AG09319 (cell line): ENCODE measurements at places on chromosomes 2 and 18.

GRCh38 chr2:40244251-40244650 is 207.6 kb downstream of the SLC8A1 start:
- no peak for DNase-seq

GRCh38 chr2:172234716-172235691 is 132.3 kb upstream of the DLX2 start:
- no peak for DNase-seq

- no peak for DNase-seq
These were observed 3.6 kb downstream of the ACP1 start for GRCh38 chr2:268323-268722.

GRCh38 chr2:161135951-161136593 is 24.2 kb upstream of the TANK start:
- no peak for DNase-seq

DNA sequence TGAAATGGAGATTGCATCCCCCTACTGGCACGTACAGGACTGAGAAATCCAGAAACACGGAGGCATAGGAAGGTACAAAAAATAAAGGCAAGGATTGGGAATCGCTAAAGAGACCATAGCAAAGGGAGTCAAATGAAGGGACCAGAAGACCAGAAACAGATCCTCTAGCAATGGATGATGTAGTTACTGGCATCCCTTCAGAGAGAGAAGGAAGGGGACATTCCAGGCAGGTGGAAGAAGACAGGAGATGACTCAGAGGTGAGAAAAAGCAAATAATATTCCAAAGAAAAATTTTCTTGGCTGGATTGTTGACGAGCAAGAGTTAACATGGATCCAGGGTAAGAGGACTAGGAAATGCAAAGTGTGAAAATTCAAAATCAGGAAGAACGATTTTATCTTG is 78.4 kb upstream of the FZD7 start:
- no peak for DNase-seq

DNA sequence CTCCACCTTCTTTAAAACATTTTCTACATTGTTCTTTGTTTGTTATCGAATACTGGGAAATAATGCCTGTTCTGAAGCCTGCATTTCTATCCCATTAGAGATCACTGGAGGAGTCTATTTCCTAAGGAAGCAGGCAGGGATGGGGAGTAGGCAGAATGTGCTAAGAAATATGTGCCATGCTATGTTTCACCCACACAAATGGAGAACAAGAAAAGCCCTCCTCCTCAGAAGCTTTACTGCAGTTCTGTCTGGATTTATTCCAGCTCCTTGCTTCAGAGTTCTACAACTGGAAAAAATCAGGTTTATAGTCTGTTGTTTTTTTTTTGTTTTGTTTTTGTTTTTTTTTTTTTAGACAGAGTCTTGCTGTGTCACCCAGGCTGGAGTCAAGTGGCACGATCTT is 825.1 kb downstream of the SLC4A3 start:
- DNase-seq = no peak

- no peak for DNase-seq
These were observed 1396.3 kb upstream of the CELF4 start for GRCh38 chr18:38961880-38962279.

- no peak for DNase-seq
These were observed 59.4 kb downstream of the ADD2 start for GRCh38 chr2:70708376-70709199.

DNA sequence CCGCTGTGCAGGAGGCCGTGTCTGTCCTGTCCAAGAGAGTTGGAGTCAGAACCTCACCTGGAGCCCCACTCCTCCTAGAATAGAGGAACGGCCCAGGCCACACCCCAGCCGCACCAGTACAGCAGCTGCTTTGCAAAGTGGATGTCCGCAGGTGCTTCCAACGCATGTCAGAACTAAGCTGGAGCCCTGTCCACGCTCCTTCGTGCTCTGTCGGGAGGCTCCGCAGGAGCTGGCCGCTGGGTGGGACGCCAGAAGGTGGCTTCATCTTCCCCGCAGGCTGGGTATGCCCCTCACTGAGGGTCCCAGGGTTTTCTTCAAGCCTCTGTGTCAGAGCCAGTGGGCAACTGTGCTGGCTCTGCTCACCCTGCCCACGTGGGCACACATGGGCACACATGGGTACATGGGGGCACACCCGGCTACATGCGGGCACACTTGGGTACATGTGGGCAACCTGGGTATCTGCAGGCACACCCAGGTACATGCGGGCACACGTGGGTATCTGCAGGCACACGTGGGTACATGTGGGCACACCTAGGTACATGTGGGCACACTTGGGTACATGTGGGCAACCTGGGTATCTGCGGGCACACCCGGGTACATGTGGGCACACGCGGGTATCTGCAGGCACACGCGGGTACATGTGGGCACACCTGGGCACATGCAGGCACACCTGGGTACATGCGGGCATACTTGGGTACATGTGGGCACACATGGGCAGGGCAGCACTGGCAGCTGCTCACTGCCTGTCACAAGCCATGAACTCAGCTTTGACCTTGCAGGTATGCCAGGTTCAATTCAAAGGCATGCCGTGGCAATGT is 67.1 kb upstream of the CTDP1 start:
- DNase-seq = no peak

GRCh38 chr2:235746257-235746934 is 252.6 kb downstream of the AGAP1 start:
- peak; percentile 68 for DNase-seq

- no peak for DNase-seq
These were observed 54.2 kb upstream of the FZD5 start for GRCh38 chr2:207823865-207824264.

DNA sequence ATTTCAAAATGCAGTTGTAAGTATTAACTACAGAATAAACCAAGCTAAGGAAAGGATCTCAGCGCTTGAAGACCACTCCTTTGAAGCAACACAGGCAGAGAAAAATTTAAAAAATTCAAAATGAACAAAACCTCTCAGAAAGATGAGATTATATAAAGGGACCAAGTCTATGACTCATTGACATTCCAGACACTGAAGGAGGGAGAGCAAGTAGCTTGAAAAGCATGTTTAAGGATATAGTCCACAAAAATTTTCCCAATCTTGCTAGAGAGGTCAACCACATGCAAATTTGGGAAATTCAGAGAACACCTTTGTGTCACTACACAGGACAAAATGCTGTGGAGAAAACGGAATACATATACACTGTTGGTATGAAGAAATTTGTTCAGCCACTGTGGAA is 112.6 kb upstream of the MC4R start:
- no peak for DNase-seq

GRCh38 chr2:144524118-144525009 is 4.4 kb upstream of the ZEB2 start:
- DNase-seq = no peak

DNA sequence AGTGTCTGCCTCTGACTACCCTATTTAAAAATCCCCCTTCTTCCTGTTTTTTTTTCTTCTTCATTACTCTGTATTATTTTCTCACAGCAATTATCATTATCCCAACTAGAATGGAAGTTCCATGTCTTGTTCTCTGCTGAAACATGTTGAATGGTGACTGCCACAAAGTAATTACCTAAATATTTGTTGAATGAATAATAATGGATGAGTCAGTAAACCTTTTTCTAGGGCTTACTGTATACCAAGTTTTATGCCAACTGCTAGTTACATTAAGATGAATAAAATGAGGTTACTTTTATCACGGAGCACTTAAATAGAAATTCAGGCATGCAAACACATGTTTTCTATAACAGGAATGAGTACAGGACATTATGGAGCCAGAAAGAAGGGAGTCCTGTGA is 490.6 kb downstream of the THSD7B start:
- no peak for DNase-seq

DNA sequence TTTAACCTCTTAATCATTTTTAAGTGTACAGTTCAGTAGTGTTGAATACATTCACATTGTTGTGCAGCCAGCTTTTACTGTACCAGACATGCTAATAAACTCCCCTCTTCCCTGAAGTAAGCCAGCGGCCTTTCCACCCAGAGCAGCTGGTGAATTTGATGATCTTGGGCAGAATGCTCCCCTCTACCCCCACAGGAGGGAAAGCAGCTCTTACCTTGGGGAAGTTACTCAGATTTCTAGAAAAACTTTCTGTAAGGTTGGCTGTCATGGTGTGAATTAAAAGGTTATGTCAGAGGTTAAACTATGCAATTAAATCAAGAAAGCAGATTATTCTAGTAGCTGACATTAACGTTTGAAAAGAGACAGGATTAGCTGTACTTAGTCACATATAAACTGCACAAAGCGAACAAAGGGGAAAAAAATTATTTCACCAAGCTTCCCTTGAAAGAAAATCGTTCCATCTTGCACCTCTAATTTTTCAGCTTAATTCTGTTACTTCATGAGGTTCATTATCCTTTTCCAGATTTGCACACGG is 398.5 kb upstream of the NRP2 start:
- DNase-seq = no peak

DNA sequence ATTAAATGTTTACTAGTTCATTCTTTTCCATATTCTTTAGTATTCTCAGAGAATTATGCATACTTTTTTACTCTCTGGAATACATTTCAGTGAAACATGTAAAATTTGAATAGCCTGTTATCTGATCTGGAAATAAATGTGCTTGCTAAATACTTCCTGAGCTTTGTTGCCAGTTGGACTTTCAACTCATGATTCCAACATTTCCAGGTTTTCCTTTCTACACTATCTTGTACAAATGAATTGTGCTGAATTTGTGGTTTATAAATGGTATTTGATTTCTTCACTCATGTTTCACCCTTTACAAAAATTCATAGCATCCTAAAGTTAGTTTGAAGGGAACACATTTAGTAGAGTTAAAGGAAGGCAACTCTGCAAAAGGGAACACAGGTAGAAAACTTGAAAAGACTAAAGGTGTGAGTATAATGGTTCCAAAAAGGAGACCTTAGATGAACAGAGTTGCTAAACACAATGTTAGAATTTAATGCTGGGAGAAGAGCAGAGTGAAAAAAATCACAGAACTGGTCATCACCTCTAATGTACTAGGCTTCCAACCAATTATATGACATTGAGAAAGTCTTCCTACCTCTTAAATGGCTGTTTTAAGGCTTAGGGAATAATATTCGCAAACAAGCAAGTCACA is 28.6 kb downstream of the SYT4 start:
- no peak for DNase-seq

DNA sequence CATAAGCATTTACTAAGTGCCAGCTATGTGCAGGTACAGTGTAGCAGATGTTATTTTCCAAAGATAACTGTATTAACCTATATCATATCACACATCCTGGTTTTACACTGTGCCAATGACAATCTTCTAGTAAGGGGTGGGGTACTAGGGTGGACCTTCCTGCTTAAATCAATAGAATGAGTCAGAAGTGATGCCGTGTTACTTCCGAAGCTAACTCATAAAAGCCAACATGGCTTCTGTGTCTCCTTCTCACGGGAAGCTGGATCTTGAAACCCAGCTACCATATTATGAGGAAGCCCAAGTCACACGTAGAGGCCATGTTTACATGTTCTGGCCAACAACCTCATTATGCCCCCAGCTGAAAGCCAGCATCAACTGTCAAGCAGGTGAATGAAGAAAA is 59.1 kb downstream of the MRPL33 start:
- no peak for DNase-seq

DNA sequence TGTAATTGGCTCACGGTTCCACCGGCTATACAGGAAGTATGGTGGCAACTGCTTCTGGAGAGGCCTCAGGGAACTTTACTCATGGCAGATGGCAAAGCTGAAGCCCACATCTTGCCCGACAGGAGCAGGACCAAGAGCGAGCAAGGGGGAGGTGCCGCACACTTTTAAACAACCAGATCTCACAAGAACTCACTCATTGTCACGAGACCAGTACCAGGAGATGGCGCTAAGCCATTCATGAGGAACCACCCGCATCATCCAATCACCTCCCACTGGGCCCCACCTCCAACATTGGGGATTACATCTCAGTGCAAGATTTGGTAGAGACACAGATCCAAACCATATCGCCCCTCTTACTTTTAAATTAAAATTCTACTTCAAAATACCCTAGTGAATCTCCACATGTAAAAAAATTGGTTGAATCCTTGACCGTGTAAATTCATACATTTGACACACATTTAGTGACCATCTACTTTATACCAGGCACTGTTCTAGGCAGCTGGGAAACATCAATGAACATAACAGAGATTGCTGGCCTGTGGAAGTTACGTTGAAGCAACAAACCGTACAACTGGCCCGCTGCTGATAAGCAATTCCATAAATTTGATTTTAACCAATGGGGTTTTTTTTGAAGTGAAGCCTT is 87.6 kb downstream of the ALPK2 start:
- no peak for DNase-seq

DNA sequence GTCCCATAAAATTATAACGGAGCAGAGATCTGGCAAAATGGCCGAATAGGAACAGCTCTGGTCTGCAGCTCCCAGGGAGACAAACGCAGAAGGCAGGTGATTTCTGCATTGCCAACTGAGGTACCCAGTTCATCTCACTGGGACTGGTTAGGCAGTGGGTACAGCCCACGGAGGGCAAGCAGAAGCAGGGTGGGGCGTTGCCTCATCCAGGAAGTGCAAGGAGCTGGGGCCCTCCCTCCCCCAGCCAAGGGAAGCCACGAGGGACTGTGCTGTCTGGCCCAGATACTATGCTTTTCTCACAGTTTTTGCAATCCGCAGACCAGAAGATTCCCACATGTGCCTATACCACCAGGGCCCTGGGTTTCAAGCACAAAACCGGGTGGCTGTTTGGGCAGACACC is 22.8 kb downstream of the ICA1L start:
- DNase-seq = no peak

GRCh38 chr2:236748801-236749200 is 179.2 kb downstream of the ACKR3 start:
- no peak for DNase-seq

DNA sequence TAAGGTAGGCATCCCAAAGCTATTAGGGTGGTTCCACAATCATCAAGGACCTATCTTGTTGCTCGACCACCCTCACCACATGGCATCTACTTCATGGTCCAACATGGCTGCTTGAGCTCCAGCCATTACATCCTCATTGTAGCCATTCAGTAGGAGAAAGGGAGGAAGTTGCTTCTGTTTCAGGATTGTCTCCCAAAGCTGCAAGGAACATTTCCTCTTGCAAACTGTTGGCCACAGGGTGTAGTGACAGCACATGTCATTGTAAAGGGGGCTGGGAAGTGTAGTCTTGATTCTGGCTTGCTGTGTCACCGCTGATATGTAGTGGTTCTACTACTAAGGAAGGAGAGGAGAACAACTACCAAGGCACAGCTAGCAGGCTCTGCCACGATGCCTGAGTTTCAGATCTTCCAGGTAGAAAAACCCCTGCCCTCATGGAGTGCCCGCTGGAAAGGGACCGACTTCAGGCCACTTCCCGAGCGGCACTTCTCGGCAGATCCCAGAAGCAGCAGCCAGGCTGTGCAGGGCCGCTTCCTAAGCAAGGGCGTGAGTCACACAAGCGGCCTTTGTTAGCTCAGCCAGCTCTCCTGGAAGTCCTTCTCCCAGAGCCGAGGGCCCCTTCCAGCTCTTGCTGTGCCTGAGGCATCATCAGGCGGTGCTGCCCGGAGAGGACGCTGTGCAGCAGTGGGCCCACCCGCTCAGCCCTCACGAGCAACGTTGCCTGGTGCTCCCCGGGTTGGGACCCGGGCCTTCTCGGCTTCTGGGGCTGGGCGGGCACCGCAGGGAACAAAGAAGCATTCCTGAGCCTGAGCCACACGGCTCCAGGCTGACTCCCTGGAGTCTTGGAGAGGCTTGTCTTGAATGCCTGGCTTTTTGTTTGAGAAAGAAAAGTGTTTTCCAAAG is 58.2 kb downstream of the HS6ST1 start:
- DNase-seq = peak; percentile 68

GRCh38 chr2:152384992-152385391 is 50.0 kb downstream of the FMNL2 start:
- no peak for DNase-seq
